ENCODE measurements at places on chromosomes 7 and 10. TPM values are rescaled to one million over a fixed set of nuclear protein-coding genes. Genes with fewer than 3 reads are reported as not detected.

DNA sequence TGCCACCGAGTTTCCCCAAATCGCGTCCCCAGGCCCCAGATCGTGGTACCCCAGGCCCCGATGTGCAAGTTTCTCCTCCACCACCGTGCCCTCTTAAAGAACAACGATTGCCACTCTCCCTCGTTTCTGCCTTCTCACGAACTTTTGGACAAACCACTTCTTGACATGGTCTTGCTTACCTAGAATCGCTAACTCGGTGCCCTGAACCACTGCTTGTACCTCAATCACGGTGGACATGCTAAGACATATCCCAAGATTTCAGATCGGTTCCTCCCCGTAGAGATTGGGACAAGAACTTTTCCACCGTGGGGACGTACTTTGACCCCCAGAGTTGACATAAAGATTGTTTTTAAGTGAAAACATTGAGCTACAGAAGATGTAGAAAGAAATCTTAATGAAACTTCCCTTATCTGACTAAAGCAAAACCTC is 477 bp upstream of the ZC3HAV1 start:
- peak; percentile 92 for DNase-seq

- no peak for DNase-seq
Measured at GRCh38 chr10:19245889-19246752, 197.5 kb downstream of the MALRD1 start.

The MBL2 gene
- total RNA-seq: 0.06 TPM

- DNase-seq: no peak
Measured at GRCh38 chr7:2909471-2910039, 65.4 kb upstream of the GNA12 start.

GRCh38 chr7:85522070-85522469 is 335.2 kb upstream of the SEMA3D start:
- no peak for DNase-seq

The SDHAF3 gene
- total RNA-seq: 4.0 TPM

DNA sequence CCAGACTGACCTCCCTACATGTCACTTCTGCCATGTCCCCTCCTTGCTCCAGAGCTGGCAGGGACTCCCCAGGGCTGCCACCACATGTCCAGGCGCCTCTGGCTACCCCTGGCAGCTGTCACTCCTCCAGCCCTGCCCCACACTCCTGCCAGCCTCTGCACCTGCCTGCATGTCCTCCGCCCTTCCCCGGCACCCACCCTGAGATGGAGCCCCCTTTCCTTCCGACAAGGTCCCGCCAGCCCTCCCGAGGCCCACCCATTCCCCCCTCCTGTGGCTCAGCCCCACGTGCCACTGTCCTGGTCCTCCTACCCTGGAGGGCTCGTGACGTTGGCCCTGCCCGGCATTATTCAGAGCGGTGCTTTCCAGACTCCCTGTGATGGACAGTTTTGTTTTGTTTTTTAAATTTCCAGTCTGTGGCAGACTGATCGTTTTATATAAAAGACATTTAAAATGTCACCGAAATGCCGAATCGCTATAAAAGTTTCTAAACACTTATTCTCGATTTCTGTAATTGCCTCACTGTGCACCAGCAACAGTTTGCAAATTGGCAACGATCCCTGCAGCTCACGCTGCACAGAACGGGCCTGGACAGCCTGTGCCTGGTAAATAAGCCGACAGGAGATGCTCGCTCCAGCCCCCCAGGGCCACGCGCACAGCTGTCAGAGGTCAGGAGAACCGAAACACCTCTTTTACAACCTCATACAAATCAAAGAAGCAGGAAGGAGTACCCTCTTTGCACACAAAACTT is 111.1 kb upstream of the SH2B2 start:
- DNase-seq: no peak

The GIMAP4 gene
- total RNA-seq: 33.0 TPM

DNA sequence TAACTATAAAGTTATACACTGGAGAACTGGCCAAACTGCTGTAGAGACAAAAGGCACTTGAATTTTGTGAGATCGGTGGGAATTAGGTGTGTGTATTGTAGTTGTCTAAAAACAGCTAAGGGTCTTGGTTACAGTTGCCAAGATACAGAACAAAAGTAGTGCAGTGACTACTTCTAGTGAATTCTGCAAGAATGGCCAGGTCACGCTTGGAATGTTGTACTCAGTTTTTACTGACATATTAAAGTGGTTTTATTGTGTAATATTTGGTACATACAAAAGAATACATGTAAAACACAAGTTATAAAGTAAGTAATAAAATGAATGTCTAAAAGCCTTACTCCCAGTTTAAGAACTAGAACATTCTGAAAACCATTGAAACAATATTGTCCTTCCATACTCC is 42.4 kb downstream of the PRPF18 start:
- no peak for DNase-seq

DNA sequence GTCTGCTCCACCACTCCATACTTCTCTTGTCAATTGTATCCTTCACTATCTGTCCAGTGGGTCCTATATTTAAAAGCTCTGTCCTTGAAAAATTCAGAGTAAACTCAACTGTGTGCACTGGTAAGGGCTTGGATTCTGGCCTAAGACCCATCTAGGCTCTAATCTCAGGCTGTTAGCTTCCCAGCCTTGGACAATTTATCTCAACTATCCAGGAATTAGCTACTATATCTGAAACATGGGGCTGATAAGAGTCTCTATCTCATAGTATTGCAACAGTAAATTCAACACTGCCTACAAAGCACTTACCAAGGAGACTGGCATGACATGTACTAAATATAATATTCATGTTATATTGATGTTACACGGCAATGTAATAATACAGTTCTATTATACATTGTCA is 303.4 kb downstream of the XPNPEP1 start:
- no peak for DNase-seq

- no peak for DNase-seq
Measured at GRCh38 chr10:32226624-32227023, 120.3 kb downstream of the EPC1 start.

The SPDYE2B gene
- not detected for total RNA-seq

DNA sequence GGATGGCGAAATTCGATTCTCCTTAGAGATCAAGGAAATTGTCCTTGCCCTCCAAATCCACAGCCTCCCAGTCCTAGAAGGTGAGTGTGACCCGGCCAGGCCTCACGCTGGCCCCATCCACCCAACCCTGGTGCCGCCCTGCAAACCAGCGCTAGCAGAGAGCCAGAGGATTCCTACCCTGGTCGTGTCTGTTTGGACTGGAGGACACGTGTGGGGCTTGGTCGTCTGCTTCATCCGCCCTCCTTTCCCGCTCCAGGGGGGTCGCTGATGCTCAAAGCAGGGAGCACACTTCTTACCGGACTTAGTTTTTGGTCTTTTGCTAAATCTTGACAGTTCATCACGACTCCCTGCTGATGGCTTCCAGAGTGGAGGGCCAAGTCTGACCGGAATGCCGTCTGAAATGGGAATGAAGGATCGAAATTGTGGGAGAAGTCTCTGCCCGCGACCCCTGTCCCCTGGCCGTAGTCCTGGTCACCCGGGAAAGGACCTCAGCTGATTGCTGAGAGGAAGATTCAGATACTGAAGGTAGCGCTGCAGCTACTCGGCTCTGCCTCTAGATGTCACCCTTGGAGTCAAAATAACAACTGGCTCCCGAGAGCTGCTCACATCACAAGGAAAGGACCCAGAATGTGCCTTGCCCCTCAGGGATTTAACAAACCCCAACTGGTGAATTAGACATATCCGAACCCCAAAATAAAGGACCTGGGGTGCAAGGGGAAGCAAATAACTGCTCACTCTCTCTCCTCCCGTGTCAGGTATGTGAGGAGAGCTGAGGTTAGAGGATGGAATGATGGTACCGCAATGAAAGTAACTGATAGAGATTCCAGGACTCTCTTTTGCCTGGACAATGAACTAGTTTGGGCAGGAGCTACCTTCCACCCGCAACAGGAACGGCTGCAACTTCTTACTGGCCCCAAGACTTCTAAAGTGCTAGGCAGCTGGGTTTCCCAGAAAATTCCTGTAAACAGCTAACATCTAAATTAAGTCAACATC is 23.5 kb upstream of the ORC5 start:
- DNase-seq: no peak

GRCh38 chr10:128568990-128569945 is 443.0 kb upstream of the MKI67 start:
- DNase-seq: peak; percentile 75

DNA sequence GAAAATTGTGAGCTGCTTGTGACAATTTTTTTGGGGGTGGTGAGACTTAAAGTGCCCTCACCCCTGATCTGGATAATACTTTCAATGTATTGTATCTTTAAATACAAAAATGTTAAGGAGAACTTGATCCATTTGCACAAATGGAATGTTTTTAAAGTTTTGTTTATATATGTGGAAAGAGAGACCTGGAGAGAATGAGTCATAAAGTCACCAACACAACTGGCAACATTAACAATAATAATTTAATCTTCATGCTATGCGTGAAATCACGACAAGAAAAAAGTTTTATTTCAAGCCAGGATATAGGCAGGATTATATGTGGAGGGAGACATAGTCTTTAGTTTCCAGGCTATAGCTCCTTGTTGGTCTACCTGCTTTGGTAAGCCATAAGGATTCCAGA is 537.5 kb downstream of the GPAM start:
- no peak for DNase-seq

GRCh38 chr7:94398841-94399240 is 4.1 kb downstream of the COL1A2 start:
- DNase-seq: no peak

The HECW1 gene
- 0.42 TPM for total RNA-seq

DNA sequence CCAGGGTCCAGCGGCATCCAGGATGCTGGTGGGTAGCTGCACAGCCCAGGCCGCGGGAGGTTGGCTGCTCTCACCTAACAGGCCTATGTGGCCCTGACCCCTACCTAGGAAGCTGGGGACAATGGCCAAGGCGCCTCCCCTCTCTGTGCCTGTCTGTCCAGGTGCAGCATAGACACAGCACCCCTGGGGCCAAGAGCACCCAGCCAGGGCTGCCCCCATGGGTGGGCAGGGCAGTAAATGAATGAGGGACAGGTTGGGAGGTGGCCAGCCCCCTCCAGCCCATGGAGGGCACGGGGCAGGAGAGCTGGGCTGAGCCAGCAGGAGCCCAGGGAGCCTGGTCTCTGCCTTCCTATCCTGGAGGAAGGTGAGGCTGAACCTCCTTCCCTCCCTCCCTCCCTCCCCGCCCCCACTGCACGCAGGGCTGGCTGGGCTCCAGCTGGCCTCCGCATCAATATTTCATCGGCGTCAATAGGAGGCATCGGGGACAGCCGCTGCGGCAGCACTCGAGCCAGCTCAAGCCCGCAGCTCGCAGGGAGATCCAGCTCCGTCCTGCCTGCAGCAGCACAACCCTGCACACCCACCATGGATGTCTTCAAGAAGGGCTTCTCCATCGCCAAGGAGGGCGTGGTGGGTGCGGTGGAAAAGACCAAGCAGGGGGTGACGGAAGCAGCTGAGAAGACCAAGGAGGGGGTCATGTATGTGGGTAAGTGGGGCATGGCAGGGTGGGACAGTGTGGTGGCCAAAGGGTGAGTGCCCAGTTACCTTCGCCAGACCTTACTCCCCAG is at the start of gene SNCG:
Gene SNCG, plus strand, starts transcription at position 484 of the 785 bp plus-strand sequence. Its CDS starts 99 bp downstream, at position 583.
- DNase-seq: no peak

- peak; percentile 55 for DNase-seq
Measured at GRCh38 chr7:156897673-156898072, 4.7 kb upstream of the LMBR1 start.

- no peak for DNase-seq
Measured at GRCh38 chr7:132537456-132538145, 38.7 kb downstream of the PLXNA4 start.

- no peak for DNase-seq
Measured at GRCh38 chr10:126425032-126425431, 36.8 kb upstream of the ADAM12 start.

- DNase-seq: no peak
Measured at GRCh38 chr10:114511881-114512280, 107.6 kb upstream of the AFAP1L2 start.

The EN2 gene
- total RNA-seq: 0.06 TPM

DNA sequence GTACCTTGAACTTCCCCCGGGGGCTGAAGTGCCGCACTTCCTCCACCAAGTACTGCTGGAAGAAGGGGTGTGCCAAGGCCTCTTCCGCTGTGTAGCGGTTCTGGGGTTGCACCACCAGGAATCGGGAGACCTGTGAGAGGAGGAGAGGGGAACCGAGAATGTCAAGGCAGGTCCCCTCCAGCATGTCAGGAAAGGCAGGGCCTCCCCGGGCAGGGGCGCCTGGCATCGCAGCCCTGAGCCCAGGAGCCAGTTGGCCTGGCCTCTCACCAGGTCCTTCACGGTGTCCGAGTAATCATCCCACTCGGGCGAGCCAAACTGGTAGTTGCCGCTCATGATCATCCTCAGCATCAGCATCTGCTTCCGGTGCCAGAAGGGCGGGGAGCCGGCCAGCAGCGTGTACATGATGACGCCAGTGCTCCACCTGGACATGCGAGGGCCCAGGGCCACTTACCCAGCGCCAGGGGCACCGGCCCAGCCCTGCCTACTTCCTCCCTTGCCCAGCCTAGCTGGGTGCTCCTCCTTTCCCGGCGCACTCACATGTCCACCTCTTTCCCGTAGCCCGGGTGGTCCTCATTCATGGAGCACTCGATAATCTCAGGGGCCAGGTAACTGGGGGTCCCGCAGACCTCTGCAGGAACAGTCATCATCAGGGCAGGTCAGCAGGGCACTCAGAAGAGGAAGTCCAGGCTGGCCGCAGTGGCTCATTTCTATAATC is 11.0 kb downstream of the PHKG1 start:
- no peak for DNase-seq

DNA sequence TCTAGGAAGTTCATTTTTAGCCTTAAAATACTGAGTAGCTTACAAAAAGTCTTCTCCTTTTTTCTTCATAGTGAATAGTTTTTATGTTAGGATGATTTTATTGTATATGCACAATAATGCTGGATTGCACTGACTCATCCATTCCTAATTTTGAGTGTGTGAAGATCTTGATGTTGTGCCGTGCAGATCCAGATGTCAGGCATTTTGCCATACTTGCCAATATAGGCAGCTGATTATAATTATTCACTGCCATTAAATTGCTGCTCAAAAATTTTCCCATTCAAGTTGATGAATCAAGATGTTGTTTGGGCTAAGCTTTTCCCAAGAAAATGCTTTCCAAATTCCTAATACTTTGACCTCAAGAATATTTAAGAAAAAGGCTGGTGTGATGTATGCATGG is 218.3 kb downstream of the AHR start:
- no peak for DNase-seq

DNA sequence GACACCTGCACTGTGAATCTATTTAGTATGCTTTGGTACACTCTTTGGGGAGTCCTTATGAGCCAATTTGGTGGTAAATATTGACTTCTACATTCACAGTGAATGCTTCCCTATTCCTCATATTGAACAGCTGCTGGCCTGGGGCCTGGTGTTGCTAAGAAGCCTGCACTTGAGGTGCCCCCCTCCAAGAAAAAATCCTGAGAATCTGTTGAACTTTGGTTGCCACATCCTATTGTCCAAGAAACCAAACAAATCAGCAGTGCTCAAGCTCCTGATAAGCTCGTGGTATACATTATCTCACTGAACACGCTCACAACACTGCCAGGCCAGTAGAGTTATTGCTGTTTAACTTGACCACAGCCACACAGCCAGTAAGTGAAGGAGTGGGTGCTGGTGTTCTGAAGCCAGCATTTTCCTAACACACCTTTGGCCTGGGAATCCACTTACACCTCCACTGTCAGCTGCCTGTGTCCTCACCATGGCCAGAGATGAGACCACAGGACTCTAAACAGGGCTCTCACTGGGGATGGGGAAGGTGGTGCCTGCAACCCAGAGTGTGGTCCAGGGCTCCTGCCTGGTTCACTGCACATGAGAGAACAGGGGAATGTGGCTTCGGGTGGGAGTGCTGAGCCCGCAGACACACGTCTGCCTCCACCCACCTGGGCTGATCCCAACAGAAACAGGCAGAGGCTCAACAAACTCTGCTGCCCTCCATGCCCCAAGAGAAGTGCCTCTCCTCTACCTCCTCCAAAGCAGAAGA is 6.7 kb downstream of the DDC start:
- no peak for DNase-seq

The SPAG6 gene
- total RNA-seq: not detected

Measured in esophagus muscularis mucosa (tissue), 4 donors.